SK-N-DZ (cell line): ENCODE measurements at places on chromosomes 6 and 20.

DNA sequence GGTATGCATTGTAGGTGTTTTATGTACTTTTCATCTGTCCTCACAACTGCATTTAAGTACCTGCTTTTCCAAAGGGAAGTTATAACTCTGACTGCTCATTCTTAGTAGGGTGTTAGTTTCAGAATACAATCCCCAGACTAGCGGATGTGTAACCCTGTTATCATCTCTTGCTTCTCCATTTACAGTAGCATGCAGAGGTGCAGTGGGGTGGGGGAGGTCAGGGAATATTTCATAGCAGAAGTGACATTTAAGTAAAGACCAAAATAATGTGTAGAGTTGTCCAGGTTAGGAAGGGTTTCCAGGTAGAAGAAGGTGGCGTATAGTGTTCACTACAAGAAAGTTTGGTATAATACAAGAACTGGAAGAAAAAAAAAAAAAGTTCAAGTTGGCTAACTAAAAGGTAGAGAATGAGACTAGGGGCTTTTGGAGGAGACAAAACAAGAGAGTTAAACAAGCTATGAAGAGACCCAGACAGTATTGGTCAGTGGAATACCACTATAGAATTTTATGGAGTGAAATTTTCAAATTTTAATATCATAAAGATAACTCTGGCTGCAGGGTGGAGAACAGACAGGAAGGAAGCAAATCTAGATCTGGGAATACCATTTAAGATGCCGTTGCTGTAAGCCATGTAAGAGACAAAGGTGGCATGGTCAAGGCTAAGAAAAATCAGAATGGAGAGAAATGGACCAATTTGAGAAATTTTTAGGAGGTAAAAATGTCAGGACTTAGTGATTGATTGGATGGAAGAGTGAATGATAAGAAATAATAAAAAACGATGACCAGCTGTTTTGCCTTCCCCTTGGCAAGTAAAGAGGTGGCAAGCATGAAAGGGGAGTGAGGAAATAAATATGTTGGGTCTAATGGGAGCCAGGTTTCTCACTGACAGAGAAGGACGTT, 2.2 kb upstream of the AHI1 start:
- DNase-seq = no peak

- DNase-seq = no peak
Measured at GRCh38 chr6:27213544-27214125, 33.9 kb upstream of the PRSS16 start.

DNA sequence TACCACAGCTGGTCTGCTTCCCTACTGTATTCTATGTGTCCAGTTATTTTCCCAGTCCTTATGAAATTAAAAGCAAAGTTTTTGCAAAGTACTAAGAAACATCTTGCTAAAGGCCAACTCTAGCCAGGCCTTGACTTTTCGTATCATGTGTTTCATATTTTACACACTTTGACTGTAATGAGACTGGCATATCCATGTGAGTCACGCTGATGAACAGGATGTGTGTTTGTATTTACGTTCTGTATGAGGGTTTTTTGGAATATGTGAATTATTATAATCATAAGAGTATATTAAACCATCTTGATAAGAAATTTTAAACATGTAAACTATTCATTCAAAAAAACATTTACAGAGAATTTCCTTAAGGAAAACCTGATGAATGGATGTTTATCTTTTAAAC, 59.7 kb downstream of the EYA4 start:
- DNase-seq = no peak

DNA sequence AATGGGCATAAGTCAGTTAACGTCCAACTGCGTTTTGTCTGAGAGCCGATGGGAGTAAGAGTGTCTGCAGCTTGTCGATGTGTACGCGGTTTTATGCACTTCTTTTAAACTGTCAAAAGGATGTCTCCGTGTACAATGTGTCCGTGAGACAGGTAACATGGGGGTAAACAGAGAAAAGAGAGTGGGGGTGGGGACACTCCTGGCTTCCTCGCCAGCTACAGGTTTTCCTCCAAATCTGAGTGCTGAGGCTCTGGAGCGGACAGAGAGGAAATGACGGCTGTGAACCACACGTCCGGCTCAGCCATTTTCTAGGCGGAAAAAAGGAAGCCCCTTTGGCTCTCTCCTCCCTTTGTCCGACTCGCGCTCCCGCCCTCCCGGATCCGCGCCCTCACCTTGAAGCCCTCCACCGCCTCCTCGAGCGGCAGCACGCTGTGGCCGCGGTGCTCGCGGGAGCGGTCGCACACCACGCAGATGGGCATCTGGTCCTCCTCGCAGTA, 916 bp downstream of the TRIM27 start:
- DNase-seq = peak; percentile 25

GRCh38 chr20:57841297-57841866, 131.6 kb upstream of the PMEPA1 start:
- DNase-seq = no peak

GRCh38 chr6:107956586-107957307, 1.3 kb downstream of the SEC63 start:
- no peak for DNase-seq

DNA sequence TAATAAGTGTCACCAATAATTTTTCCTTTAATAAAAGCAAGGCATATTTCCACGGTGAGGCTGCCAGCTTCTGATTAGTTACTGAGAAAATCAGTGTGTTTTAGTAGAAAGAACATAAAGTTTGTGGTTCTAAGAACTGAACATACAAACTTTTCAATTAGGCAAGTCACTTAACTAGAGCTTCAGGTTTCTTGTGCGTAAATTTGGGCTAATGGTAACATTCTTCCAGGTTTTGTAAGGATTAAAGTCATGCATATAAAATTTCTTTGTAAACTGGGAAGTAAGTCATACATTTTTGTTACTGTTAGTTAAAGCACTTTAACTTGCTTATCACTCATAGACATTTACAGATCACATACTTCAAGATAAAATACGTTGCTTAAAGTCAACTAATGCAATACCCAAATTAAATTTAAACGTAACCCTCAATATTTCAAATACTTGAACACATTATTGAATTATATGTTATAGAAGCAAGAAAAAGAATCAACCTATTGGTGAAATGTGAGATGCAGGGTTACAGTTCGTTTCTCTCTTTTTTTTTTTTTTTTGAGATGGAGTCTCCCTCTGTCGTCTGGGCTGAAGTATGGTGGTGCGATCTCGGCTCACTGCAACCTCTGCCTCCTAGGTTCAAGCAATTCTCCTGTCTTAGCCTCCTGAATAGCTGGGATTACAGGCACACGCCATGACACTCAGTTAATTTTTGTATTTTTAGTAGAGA, 327.3 kb upstream of the NOX3 start:
- no peak for DNase-seq

- no peak for DNase-seq
Measured at GRCh38 chr6:134422426-134423231, 104.7 kb upstream of the SGK1 start.

DNA sequence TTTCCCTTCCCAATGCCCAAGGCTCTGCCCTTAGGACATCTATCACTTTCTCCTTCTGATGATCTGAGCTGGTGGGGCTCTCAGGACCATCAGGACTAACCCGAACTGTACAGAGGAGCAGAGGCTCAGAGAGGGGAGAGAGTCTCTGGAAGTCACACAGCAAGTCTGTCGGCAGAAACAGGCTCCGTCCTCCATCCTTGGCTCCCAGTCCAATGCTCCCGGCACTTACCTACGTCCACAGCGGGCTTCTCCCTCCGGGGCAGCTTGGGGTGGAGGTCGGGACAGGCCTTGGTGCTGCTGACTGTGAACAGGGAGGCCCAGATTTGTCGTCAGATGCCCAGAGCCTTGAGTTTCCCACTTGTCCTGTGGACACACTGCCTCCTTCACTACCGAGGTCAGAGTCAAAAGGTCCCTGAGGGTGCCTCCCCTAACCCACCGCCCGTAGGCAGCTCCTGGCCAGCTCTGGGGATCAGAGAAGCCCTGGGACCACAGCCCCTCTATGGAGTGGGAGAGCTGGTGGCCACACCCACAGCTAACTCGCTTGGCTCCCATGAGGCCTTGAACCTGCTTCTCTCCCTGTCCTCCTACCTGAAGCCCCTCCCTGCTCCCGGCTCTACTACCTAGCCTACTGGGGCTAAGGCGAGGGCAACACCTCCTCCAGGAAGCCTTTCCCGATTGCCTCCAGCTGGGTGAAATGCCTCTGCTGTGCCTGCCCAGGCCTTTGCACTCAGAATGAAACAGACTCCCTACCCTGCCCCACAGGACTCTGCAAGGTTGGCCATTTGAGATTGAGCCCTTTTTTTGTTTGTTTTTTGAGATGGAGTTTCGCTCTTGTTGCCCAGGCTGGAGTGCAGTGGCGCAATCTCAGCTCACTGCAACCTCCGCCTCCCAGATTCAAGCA, 22.6 kb downstream of the VSTM2L start:
- no peak for DNase-seq

DNA sequence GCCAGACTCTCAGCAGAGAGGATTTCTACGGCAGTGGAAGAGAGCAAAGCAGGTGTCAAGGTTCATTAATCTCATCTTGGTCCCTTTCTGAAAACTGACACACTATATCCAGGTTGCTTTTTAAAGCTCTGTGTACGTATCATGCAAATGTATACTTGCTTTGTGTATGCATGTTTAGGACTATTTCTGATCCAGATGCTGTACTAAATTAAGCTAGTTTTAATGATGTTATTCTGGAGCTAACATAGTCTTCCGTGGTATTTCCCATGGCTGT, 59.2 kb upstream of the SNX9 start:
- DNase-seq = no peak

DNA sequence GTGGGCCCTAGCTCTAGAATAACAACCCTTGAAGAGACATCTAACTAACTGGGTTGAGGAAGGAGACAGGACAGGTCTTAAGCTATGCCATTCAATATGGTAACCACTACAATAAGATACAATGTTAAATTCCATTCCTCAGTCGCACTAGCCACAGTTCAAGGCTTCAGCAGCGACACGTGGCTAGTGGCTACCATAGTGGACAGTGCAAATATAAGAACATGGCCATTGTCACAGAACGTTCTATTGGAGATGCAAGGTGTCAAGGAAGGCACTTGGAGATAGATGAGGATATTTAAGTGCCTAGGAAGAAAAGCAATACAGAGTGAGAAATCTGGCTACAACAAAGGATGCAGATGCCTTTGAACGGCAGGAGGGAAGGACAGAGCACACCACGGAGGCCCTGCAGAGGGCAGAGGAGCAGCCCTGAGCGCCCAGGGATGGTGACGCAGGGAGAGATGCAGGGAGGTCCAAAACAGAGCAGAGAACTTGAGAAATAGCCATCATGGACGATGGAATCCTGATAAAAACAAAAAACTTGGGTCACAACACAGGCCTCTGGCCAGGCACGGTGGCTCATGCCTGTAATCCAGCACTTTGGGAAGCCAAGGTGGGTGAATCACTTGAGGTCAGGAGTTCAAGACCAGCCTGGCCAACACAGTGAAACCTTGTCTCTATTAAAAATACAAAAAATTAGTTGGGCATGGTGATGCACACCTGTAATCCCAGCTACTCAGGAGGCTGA, 140.7 kb downstream of the ZMYND8 start:
- no peak for DNase-seq

DNA sequence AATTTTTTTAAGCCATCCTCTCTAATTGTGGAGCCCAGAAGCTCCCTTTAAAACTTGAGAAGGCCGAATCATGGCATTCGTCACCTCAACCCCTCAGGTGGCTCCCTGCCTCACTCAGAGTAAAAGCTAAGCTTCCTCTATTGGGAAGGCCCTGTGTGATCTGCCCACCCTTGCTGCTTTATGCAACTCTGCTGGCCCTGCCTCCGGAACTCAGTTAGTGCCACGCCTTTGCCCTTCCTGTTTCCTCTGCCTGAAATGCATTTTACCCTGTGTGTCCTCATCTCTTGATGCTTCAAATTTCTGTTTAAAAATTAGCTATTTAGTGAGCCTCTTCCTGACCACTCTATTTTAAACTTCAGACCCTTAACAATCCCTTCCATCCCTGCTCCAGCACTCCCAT, 5.7 kb downstream of the PACRG start:
- no peak for DNase-seq

DNA sequence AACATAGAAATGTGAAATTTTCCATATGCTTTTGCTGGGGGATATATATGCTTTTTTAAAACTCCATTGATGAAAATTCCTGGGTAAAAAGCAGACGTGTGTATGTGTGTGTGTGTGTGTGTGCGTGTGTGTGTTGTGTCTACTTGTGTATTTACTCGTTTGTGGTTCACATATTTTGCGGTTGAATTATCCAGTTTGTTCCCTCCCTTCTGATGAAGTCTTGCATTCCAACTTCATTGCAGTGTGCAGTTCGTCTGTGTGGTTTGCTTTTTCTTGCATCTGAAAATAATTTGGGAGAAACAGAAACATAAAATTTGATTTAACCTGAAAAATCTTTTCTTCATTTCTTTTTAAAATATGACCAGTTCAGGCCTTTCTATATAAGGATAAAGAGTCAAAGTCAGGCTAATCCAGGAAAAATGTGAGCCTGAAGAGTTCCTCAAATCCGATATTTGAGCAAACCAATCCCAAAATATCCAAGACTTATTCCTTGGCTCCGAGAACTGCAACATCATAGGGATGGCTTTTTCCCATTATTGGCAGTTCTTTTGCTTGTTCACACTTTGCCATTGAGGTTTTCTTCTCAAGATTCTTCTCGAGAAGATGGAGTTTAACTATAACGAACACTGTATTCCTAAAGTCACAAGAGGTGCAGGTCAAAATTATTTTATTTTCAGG, 202.2 kb upstream of the CCN2 start:
- DNase-seq = no peak

- DNase-seq = no peak
Measured at GRCh38 chr6:125507987-125508655, 206.4 kb upstream of the HDDC2 start.
